H1 (cell line): ENCODE measurements at places on chromosomes 3 and 15. TPM values are rescaled to one million over a fixed set of nuclear protein-coding genes. Genes with fewer than 3 reads are reported as not detected.

Gene CATSPER2
- total RNA-seq = 1.2 TPM in 2 replicates

Gene C3orf70
- total RNA-seq = 1.8 and 2.0 TPM in 2 replicates

Gene ZNF80
- total RNA-seq = not detected in 2 replicates

Gene RLBP1
- not detected in 2 replicates for total RNA-seq

Gene ZBTB47
- total RNA-seq = 4.0 and 4.1 TPM in 2 replicates

Gene TICRR
- 34.8 and 37.3 TPM in 2 replicates for total RNA-seq

Gene B4GALT4
- 44.7 and 56.5 TPM in 2 replicates for total RNA-seq

Gene MKRN3
- not detected in 2 replicates for total RNA-seq

Gene DUOXA2
- total RNA-seq = not detected in 2 replicates

Gene LRRC2
- 6.4 and 7.3 TPM in 2 replicates for total RNA-seq

Gene PLA2G4E
- total RNA-seq = not detected in 2 replicates

Gene ARRDC4
- 3.7 and 3.8 TPM in 2 replicates for total RNA-seq

Gene SKOR1
- 0.11 TPM in 2 replicates for total RNA-seq

Gene MKRN2OS
- 0.41 TPM in 1 of 2 replicates, not detected in the other for total RNA-seq

Gene PCOLCE2
- total RNA-seq = 11.6 and 12.6 TPM in 2 replicates

Gene RASL12
- 9.3 and 10.3 TPM in 2 replicates for total RNA-seq

Gene ZPLD1
- not detected in 2 replicates for total RNA-seq

Gene SNX4
- total RNA-seq = 21.7 and 23.1 TPM in 2 replicates

Gene SLC15A2
- 1.8 and 2.0 TPM in 2 replicates for total RNA-seq

Gene THAP10
- total RNA-seq = 3.4 and 4.5 TPM in 2 replicates

Gene GPR171
- not detected in 2 replicates for total RNA-seq

Gene SPINK8
- not detected in 2 replicates for total RNA-seq

Gene POLR2H
- total RNA-seq = 113 and 118 TPM in 2 replicates

Gene RAB43
- 18.7 and 19.4 TPM in 2 replicates for total RNA-seq

Gene MRPS22
- total RNA-seq = 45.3 and 45.8 TPM in 2 replicates

Gene IQCH
- 0.88 and 1.9 TPM in 2 replicates for total RNA-seq

Gene ADAMTS17
- 1.7 and 1.9 TPM in 2 replicates for total RNA-seq

Gene A4GNT
- total RNA-seq = not detected in 2 replicates

Gene MUC4
- 1.4 and 2.0 TPM in 2 replicates for total RNA-seq

Gene KNG1
- 0.31 TPM in 1 of 2 replicates, not detected in the other for total RNA-seq

Gene SCN5A
- 11.4 and 16.5 TPM in 2 replicates for total RNA-seq

Gene CHDH
- 8.9 and 10.3 TPM in 2 replicates for total RNA-seq

Gene ADGRG7
- not detected in 2 replicates for total RNA-seq

Gene ZNF710
- total RNA-seq = 24.0 and 26.2 TPM in 2 replicates

Gene ROPN1
- 0.44 TPM in 1 of 2 replicates, not detected in the other for total RNA-seq

Gene TM4SF18
- total RNA-seq = 2.9 and 3.3 TPM in 2 replicates

Gene SLC22A13
- total RNA-seq = 0.41 and 0.54 TPM in 2 replicates

Gene IL16
- total RNA-seq = 0.09 and 0.46 TPM in 2 replicates

Gene IGF2BP2
- total RNA-seq = 114 and 121 TPM in 2 replicates

Gene ADPRH
- total RNA-seq = 4.1 and 4.2 TPM in 2 replicates

Gene CCDC54
- total RNA-seq = not detected in 2 replicates

Gene SH3GL3
- 16.3 and 19.1 TPM in 2 replicates for total RNA-seq

Gene GOLGA6B
- total RNA-seq = not detected in 2 replicates

Gene CLDND1
- total RNA-seq = 68.2 and 69.1 TPM in 2 replicates

Gene FANCD2OS
- total RNA-seq = not detected in 2 replicates

Gene LRRC34
- total RNA-seq = 3.3 and 4.6 TPM in 2 replicates

Gene CELF6
- total RNA-seq = 0.19 TPM in 1 of 2 replicates, not detected in the other

Gene B3GALNT1
- total RNA-seq = 7.2 and 8.1 TPM in 2 replicates

Gene PRSS50
- 0.47 and 0.73 TPM in 2 replicates for total RNA-seq

Gene LRRC58
- 15.4 TPM in 2 replicates for total RNA-seq

Gene EXD1
- total RNA-seq = 0.54 TPM in 1 of 2 replicates, not detected in the other

Gene FILIP1L
- total RNA-seq = 0.09 and 0.33 TPM in 2 replicates

Gene RTP3
- total RNA-seq = 0.33 TPM in 1 of 2 replicates, not detected in the other

Gene PHLDB2
- 22.6 and 26.6 TPM in 2 replicates for total RNA-seq
